IMR-90 (cell line): ENCODE measurements at places on chromosomes 6 and 20. TPM values are rescaled to one million over a fixed set of nuclear protein-coding genes. Genes with fewer than 3 reads are reported as not detected.

DNA sequence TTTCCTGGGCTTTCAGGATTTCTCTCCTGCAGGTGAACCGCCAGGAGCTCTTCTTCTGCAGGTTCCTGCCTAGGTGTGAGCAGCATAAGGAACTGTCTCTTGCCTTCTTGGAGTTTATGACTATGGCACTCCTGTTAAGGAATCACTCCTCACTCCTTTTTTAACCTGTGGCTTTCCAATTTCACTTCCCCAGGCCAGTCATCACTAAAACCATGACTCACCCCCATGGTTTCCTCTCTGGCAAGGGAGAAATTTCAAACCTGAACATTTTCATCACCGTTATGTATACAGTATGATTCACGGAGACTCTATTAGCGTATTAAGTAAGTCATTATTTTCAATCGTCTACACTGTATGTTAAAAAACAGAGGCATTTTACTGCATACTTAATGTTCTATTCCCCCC is 78.2 kb upstream of the ARID1B start:
- DNase-seq, result peak; percentile 91

BICRAL gene
- 4.7 and 6.1 TPM in 2 replicates for total RNA-seq

WASF1 gene
- 3.0 and 4.4 TPM in 2 replicates for total RNA-seq

DNA sequence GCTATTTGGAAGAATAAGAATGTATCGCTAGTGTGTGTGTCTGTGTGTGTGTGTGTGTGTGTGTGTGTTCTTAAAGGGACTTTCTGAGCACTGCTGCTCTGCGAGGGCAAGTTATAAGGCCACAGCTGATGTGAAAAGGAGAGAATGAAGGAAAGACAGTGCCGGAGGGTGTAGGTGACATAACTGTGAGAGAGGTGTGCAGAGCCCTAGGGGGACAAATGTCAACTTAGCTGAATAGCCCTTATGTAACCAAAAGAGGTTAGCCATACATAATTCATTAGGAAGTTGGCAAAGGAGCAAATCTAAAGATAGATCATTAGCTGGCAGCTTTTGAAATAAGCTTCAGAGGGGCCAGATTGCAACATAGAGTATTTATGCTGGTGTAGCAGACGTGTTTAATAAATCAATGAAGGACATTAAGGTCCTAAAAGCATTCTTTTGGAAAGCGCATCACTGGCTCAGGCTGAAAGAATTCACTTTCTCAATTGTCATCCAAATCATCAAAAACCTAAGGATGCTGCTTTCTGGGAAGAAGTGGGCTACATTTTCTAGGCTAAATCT is 81.0 kb downstream of the NDUFAF5 start:
- no peak for DNase-seq
